ENCODE measurements at places on chromosomes 5 and 9. TPM values are rescaled to one million over a fixed set of nuclear protein-coding genes. Genes with fewer than 3 reads are reported as not detected.

Gene NKD2
- total RNA-seq, result 7.9 TPM

Gene ZFP2
- total RNA-seq, result 0.78 TPM

Gene FOXD4L4
- total RNA-seq, result not detected

Gene FOXI1
- not detected for total RNA-seq

Gene PCDHGB7
- total RNA-seq, result 9.5 TPM

Gene SLC34A1
- total RNA-seq, result not detected

Gene PCDHB6
- 0.28 TPM for total RNA-seq

Gene CCDC69
- total RNA-seq, result 10.8 TPM

DNA sequence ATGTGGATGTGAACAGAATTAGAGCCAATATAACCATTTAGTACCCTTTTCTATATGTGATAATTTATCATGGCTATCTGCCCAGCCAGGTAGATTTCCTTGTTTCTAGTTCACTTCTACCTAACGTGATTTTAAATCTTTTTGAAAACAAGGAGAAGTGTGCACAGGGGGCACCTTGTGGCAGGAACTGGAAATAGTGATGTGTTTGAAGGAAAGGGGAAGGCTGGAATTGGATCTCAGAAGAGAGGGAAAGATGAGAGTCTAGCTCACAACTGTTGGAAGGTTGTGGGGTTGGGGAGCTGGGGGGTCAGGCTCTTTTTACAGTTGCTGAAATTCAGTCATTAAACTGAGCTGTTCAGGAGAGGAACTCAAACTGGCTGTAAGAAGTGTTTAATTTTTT lies 219.5 kb downstream of the KCTD16 start:
- no peaks in the 10 kb centered on the region for H3K27me3 ChIP-seq
- no peaks in the 10 kb centered on the region for H3K4me1 ChIP-seq
- peak; percentile 2 for DNase-seq
- no peaks in the 10 kb centered on the region for H3K36me3 ChIP-seq
- no peak overlapping the region for H3K27ac ChIP-seq

DNA sequence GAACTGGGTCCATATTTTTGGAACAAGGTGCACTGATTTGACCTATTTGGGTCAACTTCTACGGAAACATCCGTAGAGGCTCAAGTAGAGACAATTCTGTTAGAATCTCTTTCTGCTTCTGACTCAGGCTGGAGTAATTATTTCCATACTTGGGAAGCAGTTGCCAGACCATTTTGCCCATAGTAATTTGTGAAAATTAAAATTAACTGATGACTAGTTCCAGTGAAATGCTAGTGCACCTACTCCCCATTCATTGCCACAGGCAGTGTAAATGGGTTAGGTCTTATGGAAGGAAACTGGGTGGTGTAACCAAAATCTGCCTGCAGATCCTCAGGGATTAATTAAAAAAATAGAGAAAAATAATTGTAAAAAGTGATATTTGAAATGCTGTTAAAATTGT lies 201.1 kb downstream of the TENT4A start:
- DNase-seq, result no peak
- no peaks in the 10 kb centered on the region for H3K27me3 ChIP-seq

GRCh38 chr5:157913575-157913974 lies 54.6 kb upstream of the CLINT1 start:
- H3K4me3 ChIP-seq, result no peak overlapping the region
- no peak overlapping the region for H3K27ac ChIP-seq
- DNase-seq, result no peak
- H3K36me3 ChIP-seq, result no peaks in the 10 kb centered on the region
- no peaks in the 10 kb centered on the region for H3K27me3 ChIP-seq
- H3K4me1 ChIP-seq, result no peaks in the 10 kb centered on the region

DNA sequence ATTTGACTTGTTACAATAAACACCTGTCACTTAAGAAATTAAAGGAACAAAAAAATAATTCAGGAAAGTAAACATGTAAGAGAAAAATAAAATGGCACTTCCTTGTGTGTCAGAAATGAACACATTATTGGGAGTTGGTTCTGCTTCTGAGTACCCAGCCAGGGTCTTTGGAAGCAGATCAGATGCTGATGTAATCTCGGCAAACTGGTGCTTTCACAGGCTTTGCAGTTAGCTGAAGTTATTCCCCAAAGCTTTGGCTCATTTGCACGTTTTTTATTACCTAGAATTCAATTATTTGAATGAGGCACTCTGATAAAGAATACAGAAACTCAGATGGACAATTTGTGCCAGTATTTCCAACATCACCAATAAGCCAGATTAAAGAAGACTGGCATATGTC lies 10.9 kb downstream of the CDH18 start:
- no peak for DNase-seq
- no peaks in the 10 kb centered on the region for H3K4me1 ChIP-seq
- no peak overlapping the region for H3K4me3 ChIP-seq
- H3K27ac ChIP-seq, result no peak overlapping the region

DNA sequence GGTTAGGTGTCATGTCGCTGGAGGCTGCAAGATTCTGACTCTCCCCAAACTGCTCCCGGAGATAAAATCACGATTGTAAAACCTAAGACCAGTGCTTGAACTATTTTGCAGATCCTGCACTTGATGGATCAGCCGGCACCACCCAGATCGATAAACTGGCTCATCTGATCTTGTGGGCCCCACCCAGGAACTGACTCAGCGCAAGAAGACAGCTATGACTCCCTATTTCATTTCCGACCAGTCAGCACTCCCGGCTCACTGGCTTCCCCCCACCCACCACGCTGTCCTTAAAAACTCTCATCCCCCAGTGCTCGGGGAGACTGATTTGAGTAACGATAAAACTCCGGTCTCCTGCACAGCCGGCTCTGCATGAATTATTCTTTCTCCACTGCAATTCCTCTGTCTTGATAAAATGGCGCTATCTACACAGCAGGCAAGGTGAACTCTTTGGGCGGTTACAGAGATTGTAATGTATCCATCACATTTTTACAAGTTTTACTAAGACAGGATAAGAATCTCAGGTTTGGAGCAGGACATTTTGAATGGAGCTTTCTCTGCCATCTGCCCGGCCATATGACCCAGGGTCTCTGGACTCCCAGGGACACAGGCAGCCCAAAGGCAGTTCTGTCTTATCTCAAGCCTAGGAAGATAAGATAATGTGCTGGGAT lies 10.6 kb upstream of the PPP1R26 start:
- H3K4me3 ChIP-seq, result no peak overlapping the region
- H3K4me1 ChIP-seq, result peaks cover 11% of the 10 kb centered on the region
- DNase-seq, result no peak

- no peaks in the 10 kb centered on the region for H3K36me3 ChIP-seq
- no peak overlapping the region for H3K27ac ChIP-seq
- H3K27me3 ChIP-seq, result no peaks in the 10 kb centered on the region
- H3K4me1 ChIP-seq, result no peaks in the 10 kb centered on the region
- no peak for DNase-seq
Measured at GRCh38 chr5:108543486-108543885, 161.6 kb upstream of the FBXL17 start.

DNA sequence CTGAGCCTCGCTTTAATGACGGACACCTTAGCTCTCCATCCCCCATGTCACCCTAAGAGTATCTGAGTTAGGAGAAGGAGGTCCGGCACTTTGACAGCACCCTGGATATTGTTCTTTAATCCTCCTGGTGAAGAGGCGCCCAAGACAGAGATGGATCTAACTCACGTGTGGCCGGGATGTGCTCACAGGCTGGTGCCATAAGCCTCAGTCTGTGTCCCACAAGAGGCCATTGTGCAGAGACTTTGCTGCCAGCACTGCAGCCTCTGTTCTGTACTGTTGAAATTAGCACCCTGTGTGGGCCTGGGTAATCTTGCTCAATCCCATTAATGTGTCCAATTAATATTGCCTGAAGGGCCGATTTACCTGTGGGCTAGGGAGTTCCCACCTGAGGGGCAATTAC lies 37.7 kb downstream of the NXNL2 start:
- no peaks in the 10 kb centered on the region for H3K36me3 ChIP-seq
- H3K4me1 ChIP-seq, result no peaks in the 10 kb centered on the region
- H3K27me3 ChIP-seq, result no peaks in the 10 kb centered on the region
- no peak for DNase-seq

GRCh38 chr5:138666226-138666742 lies 86.9 kb upstream of the CTNNA1 start:
- no peaks in the 10 kb centered on the region for H3K36me3 ChIP-seq
- peak; percentile 24 for DNase-seq
- H3K27me3 ChIP-seq, result no peaks in the 10 kb centered on the region
- H3K4me3 ChIP-seq, result no peak overlapping the region

GRCh38 chr9:87034841-87035240 lies 87.5 kb upstream of the GAS1 start:
- no peaks in the 10 kb centered on the region for H3K36me3 ChIP-seq
- no peaks in the 10 kb centered on the region for H3K27me3 ChIP-seq

GRCh38 chr5:6812800-6813731 lies 99.8 kb downstream of the TENT4A start:
- no peaks in the 10 kb centered on the region for H3K36me3 ChIP-seq
- no peak for DNase-seq
- no peak overlapping the region for H3K4me3 ChIP-seq
- H3K27me3 ChIP-seq, result no peaks in the 10 kb centered on the region
- H3K27ac ChIP-seq, result no peak overlapping the region

DNA sequence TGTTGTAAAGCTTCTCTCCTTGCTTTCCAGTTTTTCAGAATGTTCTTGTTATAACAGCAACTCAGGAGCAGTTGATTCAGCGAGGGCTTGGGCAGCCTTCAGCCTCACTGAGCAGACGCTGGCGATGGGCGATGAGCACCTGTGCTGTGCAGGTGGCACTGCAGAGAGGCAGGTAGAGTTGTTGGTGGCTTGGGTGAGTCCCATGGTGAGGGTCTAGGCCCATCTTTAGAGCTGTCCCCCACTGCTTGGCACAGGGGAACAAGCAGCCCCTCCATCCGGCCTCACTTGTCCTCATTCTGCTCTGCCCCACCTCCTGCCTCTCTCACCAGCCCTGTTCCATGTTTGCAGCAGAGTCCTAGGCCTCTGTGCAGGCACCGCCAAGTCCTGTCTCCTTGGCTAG lies 6.1 kb upstream of the CXCL14 start:
- DNase-seq, result no peak
- H3K4me1 ChIP-seq, result no peaks in the 10 kb centered on the region
- H3K27ac ChIP-seq, result no peak overlapping the region
- peaks cover 4% of the 10 kb centered on the region for H3K27me3 ChIP-seq
- no peak overlapping the region for H3K4me3 ChIP-seq
- no peaks in the 10 kb centered on the region for H3K36me3 ChIP-seq
